ENCODE measurements at places on chromosomes 5 and 9.

- no peak for DNase-seq
These were observed 32.7 kb upstream of the SPARC start for GRCh38 chr5:151719228-151720000.

- DNase-seq = peak; percentile 6
These were observed at the start of gene CCDC69 for GRCh38 chr5:151223447-151224264. Gene CCDC69, minus strand, starts transcription at chr5:151224092. Its CDS starts 122 bp downstream, at chr5:151223970.

DNA sequence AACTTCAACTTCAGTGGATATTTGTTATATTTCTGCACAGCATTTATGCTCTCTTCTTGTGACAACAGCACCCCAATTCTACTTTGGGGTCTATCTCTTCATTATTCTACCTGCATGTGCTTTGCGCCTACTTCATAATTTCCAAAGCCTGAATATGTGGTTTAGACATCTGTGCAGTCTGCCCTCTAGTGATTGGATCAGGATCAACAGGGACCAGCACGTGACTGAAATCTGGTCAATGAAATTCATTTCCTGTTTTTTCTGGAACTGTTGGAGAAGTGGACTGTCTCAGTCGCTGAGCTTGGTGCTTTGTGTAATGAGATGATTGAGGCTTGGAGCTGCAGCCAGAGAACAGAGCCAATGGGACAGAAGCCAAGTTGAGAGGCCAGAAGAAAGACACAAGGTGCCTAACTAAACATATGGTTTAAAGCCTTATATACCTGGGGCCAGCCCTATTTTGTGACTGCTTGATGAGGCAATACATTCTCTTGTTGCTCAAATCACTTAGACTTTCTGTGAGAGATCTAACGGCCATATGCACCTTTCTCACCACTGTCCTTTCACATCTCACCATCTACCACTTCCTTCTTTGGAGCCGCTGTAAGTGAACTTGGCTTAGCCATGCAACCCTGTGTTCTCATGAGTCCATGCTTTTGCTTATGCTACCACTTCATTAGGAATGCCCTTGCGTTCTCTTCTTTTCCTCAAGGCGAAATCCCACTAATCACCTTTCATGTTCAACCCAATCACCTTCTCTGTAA lies 68.8 kb upstream of the PPP2R2B start:
- DNase-seq = no peak

DNA sequence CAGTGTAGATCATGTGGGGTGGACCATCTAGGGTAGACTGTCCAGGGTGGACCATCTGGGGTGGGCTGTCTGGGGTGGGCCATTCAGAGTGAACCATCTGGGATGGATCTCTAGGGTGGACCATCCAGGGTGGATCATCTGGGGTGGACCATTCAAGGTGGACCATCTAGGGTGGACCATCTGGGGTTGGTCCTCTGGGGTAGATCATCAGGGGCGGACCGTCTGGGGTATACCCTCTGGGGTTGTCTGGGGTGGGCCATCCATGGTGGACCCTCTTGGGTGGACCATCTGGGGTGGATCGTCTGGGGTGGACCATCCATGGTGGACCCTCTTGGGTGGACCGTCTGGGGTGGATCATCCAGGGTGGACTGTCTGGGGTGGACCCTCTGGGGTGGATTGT lies 64.3 kb downstream of the KCNT1 start:
- DNase-seq = no peak

GRCh38 chr5:31478901-31479300 lies 53.0 kb downstream of the DROSHA start:
- DNase-seq = no peak

- no peak for DNase-seq
These were observed 186.0 kb downstream of the PAX5 start for GRCh38 chr9:36847781-36848673.

- DNase-seq = no peak
These were observed 494 bp downstream of the CDKN2AIPNL start for GRCh38 chr5:134411228-134411545.

DNA sequence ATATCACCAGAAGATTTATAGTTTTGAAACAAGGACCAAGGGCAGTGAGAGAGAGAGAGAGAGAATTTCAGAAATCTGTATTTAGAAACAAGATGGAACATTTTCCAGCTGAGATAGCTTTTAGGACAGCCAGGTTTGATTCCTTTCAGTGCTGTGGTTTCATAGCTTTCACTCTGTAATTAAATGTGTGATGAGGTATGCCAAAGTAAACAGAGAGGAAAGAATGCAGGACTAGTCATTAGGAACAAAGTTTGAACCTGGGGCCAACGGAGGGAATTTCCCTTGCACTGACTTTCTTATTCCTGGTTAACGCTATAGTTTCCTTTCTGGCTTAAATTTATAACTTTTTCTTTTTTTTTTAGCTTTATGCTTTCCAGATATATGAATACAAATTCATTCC lies 10.0 kb upstream of the CCL28 start:
- DNase-seq = no peak

- DNase-seq = no peak
These were observed 6.1 kb upstream of the ANGPTL2 start for GRCh38 chr9:127128341-127129072.

DNA sequence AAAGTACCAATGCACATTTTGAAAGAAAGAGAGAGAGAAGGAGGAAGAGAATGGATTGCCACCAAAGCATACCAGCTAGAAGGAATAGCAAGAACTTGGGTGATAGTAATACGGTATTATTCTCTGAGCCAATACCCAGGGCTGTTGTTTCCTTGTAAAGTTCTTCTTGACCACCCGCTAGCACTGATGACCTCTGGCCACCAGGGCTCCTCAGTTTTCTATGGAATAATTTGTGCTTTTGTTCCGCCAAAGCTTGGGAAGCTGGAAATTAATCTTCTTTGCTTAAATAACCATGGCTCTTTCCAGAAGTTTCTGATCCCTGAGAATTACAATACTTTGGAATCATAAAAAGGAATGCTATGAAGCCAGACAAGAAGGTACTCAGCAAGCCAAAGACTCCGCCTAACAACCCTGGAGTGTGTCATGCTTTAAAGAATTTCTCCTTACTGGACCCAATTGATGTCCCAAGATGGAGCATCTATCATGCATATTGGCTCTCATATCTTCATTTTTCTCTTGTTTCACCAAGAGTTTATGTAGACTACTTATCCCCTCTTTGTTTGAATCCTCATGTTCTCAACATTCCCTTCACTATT lies 29.8 kb downstream of the OR2K2 start:
- no peak for DNase-seq

DNA sequence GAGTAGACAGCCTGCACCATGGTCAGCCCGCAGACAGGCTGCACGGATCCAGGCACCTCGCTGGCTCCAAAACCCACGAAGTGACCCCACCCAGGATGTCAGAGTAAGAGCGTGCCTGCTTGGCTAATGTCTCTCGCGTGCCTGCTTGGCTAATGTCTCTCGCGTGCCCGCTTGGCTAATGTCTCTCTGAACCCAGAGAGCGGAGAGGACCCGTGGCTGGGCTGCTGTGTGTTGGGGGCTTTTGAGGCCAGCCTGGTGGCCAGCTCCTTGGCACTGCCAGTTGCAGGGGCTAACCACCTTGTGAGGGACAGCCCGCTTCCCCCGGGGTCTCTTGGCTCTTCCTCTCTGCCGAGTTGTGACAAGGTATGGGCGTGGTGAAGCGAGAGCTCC lies 8.9 kb upstream of the RXRA start:
- no peak for DNase-seq

GRCh38 chr5:32156635-32157034 lies 17.5 kb downstream of the GOLPH3 start:
- DNase-seq = no peak

GRCh38 chr5:163379298-163380155 lies 57.9 kb upstream of the CCNG1 start:
- DNase-seq = no peak

DNA sequence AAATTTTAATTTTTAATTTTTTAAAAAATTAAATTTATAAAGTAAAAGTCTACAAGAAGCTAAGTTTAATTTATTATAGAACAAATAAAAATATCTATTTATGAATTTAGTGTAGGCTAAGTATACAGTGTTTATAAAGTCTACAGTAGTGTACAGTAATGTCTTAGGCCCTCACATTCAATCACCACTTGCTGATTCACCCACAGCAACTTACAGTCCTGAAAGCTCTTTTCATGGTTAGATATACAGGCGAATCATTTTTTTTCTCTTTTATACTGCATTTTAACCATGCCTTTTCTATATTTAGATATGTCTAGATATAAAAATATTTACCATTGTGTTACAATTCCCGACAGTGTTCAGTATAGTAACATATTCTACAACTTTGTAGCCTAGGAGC lies 55.9 kb downstream of the PCSK1 start:
- DNase-seq = no peak

DNA sequence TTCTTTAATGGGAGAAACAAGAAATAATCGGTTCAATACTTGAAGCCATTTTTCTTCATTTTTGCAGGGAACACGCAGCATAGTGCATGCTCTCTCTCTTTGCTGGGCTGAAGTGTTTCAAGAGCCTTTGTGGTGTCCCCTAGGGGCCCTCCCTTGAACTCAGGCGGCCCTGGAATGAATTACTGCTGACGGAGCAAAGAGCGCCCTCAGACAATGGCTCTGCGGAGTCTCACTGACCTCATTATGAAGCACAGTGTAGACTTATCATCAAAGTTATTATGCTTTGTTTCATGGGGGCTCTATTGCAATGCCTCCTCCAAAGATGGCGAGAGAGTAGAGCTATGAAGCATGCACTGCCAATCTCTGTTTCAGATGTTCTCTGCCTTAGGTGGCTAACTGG lies 64.8 kb upstream of the ADCY2 start:
- DNase-seq = no peak

- DNase-seq = no peak
These were observed 1.2 kb upstream of the CLPTM1L start for GRCh38 chr5:1345876-1346626.
